Ecto neural progenitor cell (in vitro differentiated cells): ENCODE measurements at places on chromosomes 1 and 21.

- DNase-seq = peak; percentile 21
These were observed 39.1 kb upstream of the LRP8 start for GRCh38 chr1:53366901-53367502.

- DNase-seq = no peak
These were observed 1.5 kb downstream of the TMEM63A start for GRCh38 chr1:225880636-225881035.

DNA sequence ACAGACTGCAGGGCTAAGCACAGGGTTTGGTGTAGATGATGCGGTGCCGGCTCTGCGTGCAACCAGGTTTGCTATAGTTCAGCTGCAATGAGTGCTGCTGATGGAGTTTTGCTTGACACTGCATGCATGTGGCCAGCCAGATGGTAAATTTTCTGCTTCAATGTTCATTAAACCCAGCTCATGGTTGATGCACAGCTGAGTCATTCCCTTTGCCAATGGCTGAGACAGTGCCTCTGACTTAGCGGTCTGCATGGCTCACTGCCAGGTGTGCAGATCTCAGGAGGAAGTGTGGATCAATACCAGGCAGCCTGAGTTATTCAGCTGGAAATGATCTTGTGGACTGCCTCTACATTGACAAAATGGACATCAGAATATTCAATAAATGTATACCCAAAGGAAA is 172.7 kb upstream of the ZP4 start:
- DNase-seq = no peak

DNA sequence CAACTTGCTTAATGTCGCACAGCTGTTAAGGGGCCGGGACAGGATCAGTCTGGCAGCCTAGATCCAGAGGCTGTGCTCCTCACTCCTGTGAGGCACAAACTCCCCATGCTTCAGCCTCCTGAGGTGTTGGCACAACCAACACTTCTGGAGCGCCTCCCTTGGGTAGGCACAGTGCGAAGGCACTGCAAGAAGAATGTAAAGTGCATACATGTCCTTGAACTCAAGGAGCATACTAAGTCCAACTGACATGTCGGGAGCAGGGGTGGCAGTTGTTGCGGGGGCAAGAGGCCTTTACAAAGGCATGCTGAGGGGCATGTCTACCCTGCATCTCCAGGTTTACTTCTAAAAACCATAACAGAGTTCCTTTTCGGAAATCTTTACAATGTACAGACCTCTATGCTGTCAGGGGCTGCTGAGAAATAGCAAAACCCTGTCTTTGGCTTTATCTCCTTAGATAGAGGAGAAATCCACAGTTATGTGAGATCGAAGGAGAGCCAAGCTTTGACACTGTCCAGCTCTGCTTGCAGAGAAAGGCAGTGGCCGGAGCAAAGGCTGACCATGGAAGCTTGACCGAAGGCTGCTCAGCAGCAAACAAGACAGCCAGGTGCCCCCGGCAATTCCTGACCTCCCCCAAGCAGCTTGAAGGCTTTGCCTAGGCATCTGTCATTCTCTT is 93.9 kb downstream of the CDC7 start:
- DNase-seq = no peak

DNA sequence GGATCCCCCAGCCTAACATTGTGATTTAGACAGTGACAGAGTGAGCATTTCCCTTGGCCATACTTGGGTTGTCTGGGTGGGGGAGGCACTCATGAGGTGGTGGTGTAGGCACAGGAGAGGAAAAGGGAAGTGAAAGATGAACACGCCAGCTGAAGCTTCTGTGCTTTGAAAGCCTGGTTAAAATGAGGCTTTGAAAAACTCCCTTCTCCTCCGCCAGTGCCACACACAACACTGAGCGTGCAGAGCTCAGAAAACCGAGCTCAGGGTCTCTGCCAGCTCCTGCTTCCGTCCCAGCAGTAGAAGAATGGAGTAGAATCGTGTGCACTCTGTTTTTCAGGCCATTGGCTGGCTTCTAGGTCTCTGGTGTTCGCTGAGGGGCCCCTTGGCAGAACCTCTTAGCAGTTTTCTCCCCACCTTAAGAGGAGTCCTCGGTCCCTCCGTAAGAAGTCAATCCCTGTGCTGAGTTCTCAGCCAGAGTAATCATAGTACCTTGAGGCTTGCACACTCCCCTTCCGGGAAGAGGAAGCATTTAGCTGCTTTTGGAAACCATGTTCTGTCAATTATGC is 12.9 kb downstream of the PLEKHM2 start:
- no peak for DNase-seq

GRCh38 chr1:10903821-10904220 is 107.4 kb upstream of the CASZ1 start:
- no peak for DNase-seq

DNA sequence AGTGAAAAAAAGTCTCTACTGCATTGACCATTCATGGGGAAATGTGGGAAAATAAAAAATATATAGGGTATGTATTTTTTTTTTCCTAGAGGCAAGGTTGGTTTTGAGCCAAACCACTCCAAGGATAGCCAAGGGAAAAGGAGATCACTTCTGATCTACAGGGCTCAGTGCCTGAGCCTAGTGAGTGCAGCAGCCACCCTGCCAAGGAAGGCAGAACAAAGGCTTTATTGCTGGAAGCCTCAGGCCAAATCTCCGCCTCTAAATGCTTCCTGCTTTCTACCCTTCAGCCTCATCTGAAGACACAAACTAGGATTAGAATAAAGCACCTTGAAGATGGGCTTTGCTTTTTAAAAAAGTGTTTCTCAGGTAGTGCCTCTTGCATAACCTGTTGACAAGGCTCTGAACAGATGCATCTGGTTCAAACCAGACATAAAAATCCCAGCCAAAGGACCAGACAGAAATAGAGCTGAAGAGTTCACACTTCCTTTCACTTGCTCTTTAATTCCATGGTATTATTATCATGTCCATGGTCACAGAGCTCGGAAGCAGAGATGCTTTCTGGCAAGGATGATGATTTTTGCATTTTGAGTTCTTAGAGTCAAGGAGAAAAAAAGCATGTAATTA is 10.5 kb downstream of the C1orf115 start:
- DNase-seq = no peak

DNA sequence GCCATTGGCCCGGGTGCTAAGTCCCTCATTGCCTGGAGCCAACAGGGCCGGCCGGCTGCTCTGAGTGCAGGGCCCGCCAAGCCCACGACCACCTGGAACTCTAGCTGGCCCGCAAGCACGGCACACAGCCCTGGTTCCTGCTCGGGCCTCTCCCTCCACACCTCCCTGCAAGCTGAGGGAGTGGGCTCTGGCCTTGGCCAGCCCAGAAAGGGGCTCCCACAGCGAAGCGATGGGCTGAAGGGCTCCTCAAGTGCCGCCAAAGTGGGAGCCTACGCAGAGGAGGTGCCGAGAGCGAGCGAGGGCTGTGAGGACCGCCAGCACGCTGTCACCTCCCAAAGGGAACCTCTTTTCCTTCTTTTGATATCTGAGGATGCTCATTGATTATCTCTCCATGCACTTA is 283.4 kb downstream of the PRDM2 start:
- DNase-seq = no peak

GRCh38 chr1:101653482-101653946 is 343.2 kb downstream of the OLFM3 start:
- DNase-seq = peak; percentile 58

DNA sequence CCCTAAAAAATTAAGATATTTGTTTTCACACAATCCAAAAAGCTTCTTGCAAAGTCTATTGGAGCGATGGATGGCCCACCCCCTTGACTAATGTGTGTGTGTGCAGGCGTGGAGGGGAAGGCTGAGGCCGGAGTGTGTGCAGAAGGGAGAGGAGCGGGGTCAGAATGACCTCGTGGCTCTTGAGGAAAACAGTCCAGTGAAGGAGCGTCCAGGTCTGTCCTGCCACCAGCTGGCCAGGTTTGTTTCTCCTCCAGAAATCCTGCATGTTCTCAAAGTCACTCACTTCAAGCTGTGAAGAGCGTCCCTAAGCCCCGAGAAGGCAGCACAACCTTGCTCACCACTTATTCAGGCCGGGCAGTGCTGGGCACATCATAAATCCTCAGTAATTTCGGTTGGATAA is 69.5 kb upstream of the SSX2IP start:
- DNase-seq = no peak

DNA sequence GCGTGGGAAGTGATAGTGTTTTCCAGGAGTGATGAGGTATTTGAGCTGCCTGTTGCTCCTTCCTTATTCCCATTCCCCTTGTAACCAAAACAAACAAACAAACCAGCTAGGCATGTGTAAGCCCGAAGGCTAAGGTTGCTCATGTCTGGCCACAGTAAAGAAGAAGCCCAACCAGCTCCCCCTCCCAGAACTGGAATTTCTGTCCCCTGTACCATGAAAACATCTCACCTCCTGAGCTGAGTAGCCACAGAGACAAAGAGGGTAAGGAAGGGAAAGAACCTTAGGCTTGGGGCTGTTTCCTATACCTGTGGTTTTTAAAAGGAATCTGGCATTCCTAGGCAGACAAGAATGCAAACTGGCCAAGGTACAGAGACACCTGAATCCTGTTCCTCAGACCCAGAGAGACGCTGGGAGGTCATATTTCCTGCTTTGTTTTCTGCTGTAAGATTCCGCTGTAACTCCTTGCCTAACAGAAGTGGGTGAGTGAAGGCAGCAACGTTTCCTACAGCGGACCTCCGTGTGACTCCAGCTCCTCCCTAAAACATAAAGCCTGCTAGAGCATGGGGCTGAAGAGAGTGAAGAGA is 41.7 kb upstream of the RAB4A start:
- DNase-seq = no peak

- DNase-seq = no peak
These were observed 92.5 kb upstream of the KCNE2 start for GRCh38 chr21:34271189-34271851.
